Thymus (tissue), 14 donors: ENCODE measurements at places on chromosomes 3 and 15. TPM values are rescaled to one million over a fixed set of nuclear protein-coding genes. Genes with fewer than 3 reads are reported as not detected.

Gene EPHB3
- total RNA-seq, result 1.3 TPM

Gene CHRM5
- not detected for total RNA-seq

Gene THRB
- 2.2 TPM for total RNA-seq

Gene SLC22A13
- total RNA-seq, result 0.09 TPM

Gene SPINT1
- 9.2 TPM for total RNA-seq

Gene DNAH1
- 3.3 TPM for total RNA-seq

Gene SLC12A1
- total RNA-seq, result 0.05 TPM

GRCh38 chr3:140251678-140252077, 316.7 kb downstream of the CLSTN2 start:
- no peak for DNase-seq

DNA sequence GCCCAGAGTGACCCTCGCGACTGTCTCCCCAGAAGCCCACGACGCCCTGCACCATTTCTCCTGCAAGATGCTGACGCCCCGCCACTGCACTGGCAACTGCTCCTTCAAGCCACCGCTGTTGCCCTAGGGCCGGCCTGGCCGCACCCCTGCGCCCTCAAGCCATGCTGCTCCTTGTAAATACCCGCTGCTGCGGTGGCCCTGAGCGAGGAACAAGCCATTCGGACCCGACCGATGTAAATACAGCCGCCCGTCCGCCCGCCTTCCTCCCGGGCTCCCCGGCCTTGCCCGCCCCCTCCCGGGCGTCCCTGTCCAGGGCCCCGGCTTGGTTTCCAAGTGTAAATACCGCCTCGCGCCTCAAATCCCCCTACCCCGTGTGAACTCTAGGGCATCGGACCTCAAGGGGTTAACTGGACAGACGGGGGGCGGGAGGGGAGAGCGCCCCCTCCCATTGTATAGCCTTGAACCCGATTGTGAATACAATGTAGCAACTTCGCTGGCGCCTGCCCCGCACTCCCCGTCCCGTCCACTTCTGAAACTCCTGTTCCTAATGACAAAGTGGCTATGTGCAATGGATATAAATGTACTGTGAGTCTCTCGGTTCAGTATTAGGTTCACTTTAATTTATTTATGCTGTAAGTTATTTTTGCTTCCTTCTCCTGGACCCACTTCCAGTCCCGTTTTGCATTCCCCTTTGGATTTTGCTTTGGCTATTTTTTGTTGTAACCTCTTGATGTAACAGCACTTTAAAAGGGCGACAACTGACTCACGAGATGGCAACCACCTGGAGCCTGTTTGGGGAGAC, 5.9 kb downstream of the RNU6-1 start:
- DNase-seq, result no peak

GRCh38 chr3:153445817-153446216, 283.8 kb downstream of the RAP2B start:
- no peak for DNase-seq

GRCh38 chr3:10192953-10193691, 28.4 kb downstream of the IRAK2 start:
- peak; percentile 56 for DNase-seq

- no peak for DNase-seq
These were observed 77.1 kb downstream of the LRRC28 start for GRCh38 chr15:99328106-99329072.

DNA sequence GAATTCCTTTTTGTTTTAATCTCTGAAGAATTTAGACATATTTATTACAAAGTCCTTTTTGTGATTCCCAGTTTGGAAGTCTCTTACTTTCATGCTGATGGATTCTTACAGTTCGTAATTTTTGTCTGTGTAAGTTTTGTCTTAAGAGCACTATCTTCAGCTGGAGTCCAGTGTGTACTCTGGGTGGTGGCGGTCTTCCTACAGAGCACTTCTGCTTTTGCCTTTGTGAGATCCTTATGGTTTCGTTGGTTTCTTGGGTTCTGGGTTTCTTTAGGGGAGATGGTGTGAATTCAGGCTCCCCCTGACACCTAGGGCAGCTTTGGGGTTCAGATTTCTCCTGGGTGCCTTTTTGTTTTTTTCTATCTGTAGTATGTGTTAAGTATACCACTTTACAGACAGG, 45.3 kb downstream of the PLS1 start:
- DNase-seq, result no peak

- DNase-seq, result no peak
These were observed 79.0 kb downstream of the WDR76 start for GRCh38 chr15:43905755-43906154.

- DNase-seq, result no peak
These were observed 196.8 kb downstream of the XXYLT1 start for GRCh38 chr3:195073866-195074860.

GRCh38 chr3:105997800-105998526, 129.2 kb upstream of the CBLB start:
- no peak for DNase-seq

DNA sequence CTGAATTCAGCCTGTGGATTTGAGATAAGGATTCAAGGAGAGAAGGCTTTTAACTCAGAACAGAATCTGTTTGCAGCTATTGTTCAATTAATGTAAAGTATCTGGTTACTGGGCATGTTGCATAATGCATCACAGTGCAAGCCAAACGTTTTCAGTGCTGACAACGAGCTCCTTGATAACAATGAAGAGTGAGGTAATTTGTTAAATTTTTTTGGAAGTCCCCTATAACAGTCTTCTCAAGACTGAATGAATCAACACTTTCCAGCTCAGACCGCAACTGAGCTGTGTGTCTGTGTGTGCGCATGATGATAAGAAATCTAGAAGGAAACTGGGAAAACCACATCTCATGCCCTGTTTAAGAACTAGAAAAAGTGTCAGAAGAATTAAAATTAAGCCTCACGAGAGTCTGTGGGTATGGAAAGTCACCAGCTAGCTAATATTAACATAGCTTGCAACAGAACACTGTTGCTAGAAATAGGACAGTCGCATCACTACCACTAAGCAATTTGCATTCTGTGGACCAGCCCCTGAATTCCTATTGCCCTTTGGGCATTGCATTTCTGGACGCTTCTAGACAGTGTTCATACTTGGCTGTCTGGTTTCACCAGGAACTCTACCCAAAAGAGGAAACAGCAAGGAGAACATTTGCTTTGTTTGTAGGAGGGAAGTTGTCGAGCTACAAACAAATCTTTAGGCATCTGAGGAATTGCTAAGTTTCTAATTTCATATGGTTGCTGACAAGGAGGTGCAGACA, 43.7 kb upstream of the ATP2C1 start:
- DNase-seq, result no peak

GRCh38 chr3:127070776-127071175, 87.9 kb downstream of the PLXNA1 start:
- DNase-seq, result no peak

GRCh38 chr3:48232232-48232631, 8.7 kb upstream of the ZNF589 start:
- no peak for DNase-seq

- DNase-seq, result no peak
These were observed 95.7 kb upstream of the C3orf80 start for GRCh38 chr3:160129459-160130061.
